Muscle of back (tissue), 13 donors: ENCODE measurements at places on chromosomes 7 and 10. TPM values are rescaled to one million over a fixed set of nuclear protein-coding genes. Genes with fewer than 3 reads are reported as not detected.

DNA sequence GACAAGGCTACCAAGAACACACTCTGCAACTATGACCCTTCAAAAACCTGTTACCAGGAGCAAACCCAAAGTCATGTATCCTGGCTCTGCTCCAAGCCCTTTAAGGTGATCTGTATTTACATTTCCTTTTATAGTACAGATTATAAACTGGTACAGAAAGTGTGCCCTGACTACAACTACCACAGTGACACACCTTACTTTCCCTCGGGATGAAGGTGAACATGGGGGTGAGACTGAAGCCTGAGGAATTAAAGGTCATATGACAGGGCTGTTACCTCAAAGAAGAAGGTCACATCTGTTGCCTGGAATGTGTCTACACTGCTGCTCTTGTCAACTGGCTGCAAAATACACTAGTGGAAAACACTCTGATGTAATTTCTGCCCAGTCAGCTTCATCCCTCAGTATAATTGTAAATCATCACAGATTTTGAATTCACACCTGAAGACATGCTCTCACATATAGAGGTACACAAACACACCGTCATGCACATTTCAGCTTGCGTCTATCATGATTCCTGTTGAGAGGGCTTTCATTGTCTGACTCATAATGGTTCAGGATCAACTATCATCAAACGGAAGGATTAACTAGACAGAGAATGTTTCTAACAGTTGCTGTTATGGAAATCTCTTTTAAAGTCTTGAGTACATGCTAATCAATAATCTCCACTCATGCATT, 318.3 kb downstream of the NXPH1 start:
- DNase-seq: no peak

- DNase-seq: no peak
Measured at GRCh38 chr10:128537834-128538330, 411.7 kb upstream of the MKI67 start.

DNA sequence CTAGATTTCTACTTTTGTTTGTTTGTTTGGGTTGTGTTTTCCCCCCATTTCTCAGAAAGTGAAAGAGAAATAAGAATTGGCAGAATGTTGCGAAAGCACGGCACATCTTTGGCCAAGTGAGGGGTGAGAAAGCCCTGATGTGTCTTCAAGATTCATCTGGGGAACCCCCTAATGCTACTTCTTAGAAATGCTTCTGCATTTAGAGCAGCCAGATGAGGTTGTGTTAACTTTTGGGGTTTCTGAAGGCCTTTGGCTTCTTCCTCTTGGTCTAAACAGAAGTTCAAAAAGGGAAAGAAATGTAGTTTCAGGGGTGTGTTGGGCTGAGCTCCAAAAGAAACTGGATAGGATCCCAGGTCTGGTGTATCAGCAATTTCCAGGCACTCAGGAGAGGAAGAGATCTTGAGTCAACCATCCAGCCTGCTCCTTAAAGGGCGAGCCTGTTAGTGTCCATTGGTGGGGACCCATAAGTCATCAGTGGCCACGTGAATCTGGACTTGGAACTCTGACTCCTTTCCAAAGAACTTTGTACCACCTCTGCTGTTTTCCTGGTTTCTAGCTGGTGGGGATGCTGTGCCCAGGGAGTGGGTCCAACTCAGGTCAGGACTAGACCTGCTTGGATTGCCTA, 6.5 kb downstream of the DUSP5 start:
- peak; percentile 70 for DNase-seq

DNA sequence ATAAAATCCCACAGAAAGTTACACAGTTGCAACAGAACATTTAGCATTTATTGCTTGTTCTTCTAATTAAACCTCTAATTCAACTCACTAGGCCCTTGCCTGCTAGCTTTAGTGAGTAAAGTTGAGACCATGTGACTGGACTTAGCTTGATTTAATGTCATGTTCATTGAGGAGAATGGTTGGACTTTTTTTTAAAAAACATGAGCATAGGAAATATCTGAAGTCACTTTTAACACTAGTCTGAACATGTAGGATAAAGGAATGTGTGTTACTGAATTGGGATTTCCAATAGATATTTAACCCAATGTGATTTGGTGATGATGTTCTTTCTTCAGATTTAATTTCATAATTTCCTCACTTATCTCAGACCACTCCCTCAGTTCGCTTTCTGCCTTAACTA, 24.6 kb upstream of the GLCCI1 start:
- no peak for DNase-seq

- no peak for DNase-seq
Measured at GRCh38 chr10:133461027-133461426, 7.3 kb downstream of the SCART1 start.

The PVRIG gene
- 7.8 TPM for polyA plus RNA-seq

- DNase-seq: no peak
Measured at GRCh38 chr10:97573672-97574071, 1.1 kb downstream of the ANKRD2 start.
